Stimulated activated effector memory CD8-positive, alpha-beta T cell treated with anti-CD3 and anti-CD28 coated beads, Interleukin-12 subunit alpha, Interleukin-12 subunit beta, amount 100 ng/mL, for 72 hours (primary cell): ENCODE measurements at places on chromosomes 12 and 14.

DNA sequence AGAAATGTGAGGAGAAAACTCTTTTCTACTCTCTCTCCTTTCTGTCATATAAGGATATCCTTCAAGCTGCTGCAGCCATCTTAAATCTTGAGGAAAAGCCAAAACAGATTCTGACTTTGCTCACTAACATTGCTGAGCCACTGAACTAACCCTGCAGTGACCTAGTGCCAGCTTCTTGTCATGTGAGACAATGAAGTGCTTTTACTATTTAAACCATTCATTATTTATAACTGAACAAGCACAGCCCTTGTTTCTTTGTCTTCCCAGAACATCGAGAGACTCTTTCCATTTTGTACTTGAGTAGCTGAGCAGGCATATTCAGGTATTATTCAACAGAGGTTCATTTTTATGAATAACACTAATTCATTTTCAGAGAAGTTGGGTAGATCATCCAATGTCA lies 455.0 kb upstream of the TMPO start:
- DNase-seq = no peak

DNA sequence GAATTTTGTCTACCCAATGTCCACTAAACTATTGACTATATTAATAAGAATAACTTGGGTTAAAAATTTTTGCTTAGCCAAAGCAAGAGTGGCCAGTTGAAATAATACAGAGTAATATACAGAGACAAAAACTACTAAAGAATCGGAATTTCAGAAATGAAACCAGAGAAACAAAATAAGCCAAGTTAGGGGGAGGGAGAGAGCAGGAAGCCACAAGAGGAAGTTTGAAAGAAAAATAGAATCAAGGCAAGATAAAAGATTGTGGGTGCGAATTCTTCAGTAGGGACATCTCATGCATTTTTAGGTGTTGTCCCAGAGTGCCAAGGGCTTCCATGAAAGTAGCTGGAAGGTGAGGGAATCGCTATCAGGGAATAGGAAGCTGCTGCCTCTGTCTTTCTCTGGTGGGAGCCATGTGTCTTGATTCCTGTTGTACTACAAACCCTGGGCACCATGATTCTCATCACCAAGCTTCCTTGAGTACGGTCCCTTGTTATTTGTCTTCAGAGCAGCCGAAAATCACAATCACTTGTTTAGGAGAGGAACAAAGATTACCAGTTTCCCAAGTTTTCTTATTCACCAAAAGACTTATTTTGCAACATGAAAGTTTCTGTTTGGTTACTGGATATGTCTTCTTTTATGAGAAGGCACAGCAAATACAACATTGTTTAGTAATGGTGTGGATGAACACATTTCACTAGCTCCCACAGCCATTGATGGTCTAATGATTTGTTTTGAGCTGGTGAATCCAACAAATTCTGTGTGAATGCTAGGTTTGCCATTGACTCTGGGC lies 16.7 kb downstream of the NEUROD4 start:
- no peak for DNase-seq

DNA sequence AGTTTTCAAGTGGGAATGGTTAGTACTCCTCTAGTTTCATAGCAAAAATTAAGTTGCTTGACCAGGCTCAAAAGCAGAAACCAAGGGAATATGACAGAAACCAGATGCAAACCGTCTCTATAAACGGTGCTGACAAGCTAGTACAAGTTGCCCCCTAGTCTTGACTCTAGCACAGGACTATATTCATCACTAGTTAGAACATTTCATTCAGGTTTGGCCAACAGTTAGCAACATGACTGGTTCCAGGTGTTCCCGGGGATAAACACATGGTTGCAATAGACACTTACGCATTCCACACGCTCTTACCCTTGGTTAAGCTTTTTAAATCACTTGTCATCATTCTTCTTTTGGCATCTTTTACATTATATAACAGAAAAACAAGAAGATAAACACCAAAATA lies 103.6 kb downstream of the SCFD1 start:
- DNase-seq = no peak

DNA sequence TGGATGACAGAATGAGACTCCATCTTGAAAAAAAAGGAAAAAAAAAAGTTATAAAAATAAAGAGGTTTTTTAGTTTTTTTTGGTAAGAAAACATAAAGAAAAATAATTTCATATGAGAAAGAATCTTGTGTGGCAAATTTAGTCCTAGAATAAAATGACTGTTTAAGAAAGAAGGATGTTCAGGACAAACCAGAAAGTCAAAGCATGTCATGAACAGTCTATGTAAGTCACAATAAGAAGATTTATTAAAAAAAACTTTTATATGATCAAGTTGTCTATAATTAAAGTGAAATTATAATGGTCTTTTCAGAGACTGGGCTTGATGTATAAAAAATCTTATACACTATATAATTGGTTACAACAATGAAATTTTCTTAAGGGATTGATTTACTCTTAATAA lies 68.1 kb upstream of the HECTD1 start:
- no peak for DNase-seq

DNA sequence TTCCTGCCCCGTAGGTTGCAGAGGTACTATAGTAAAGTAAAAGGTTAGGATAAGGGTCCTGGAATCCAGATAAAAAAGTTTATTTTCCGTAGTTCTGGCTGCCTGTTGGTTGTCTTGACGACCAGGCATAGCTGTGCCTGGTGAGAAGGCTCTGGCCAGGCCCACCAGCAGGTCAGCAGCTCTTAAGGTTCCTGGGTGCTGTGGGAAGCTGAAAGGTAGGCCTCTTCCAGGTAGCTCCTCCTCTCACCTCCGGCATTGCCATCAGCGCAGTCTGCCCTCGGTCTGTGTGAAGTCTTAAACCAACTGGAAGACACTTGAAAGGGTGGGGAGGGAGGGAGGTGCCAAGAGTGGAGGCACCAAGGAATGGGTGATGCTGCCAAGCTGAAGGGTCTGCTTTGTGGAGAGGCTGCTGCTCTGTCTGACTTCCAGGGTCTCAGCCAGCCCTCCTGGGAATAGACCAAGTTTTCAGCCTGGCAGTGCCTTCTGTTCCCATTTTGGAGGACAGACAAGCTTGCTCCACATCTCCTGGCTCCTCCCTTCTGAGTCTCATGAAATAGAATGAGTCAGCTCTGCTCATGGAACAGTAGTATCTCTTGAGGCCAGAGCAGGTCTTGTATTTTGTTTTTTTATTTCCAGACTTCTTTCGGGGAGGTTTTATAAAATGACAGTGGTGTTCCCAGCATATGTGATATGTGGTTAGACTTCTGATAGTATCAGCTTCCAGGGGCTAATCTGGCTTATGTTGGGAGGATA lies 5.2 kb upstream of the ACADS start:
- no peak for DNase-seq

GRCh38 chr12:56229916-56230431 lies at the start of gene SLC39A5:
SLC39A5 (plus strand) TSS chr12:56230051; CDS start chr12:56231275, 1,224 bp downstream.
- no peak for DNase-seq

DNA sequence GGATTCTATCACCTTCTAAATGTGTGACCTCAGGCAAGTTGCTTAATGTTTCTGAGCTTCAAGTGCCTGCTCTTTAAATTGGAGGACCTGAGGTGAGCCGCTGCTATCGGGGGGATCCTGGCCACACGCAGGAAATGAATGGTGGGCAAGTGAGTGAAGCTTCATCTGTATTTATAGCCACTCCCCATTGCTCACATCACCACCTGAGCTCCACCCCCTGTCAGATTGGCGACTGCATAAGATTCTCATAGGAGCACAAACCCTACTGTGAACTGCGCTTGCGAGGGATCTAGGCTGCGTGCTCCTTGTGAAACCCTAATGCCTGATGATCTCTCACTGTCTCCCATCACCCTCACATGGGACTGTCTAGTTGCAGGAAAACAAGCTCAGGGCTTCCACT lies 158.6 kb upstream of the CCND2 start:
- DNase-seq = no peak

DNA sequence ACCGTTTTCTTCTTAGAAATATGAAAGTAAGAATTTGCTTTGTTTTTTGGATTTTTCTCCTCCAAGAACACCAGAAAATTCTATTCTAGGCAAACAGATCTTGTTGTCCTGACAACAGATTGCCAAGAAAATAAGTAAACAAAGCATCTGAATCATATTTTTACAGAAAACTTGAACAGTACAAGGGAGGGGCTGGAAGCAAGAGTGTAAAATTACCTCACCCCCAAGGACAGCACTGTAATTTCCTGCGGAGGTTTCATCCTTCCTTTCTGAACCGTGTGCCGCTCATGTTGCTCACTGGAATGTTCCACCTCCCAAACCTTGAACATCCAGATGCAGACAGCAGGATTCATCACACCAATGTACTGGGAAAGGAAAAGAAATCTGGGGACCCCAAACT lies 5.4 kb upstream of the CAMKK2 start:
- DNase-seq = no peak

- no peak for DNase-seq
Observed at GRCh38 chr12:112122823-112123690, 2.3 kb upstream of the TRAFD1 start.

GRCh38 chr12:83769151-83769550 lies 1082.4 kb downstream of the TMTC2 start:
- DNase-seq = no peak

- DNase-seq = no peak
Observed at GRCh38 chr12:68158432-68158831, 1.1 kb downstream of the IFNG start.

GRCh38 chr12:55847603-55848291 lies 5.0 kb upstream of the MMP19 start:
- DNase-seq = no peak

- DNase-seq = no peak
Observed at GRCh38 chr12:80837342-80837978, 100.3 kb downstream of the LIN7A start.

- no peak for DNase-seq
Observed at GRCh38 chr14:31828946-31829868, 247.9 kb upstream of the ARHGAP5 start.

GRCh38 chr14:100649173-100649519 lies 61.9 kb upstream of the BEGAIN start:
- no peak for DNase-seq

DNA sequence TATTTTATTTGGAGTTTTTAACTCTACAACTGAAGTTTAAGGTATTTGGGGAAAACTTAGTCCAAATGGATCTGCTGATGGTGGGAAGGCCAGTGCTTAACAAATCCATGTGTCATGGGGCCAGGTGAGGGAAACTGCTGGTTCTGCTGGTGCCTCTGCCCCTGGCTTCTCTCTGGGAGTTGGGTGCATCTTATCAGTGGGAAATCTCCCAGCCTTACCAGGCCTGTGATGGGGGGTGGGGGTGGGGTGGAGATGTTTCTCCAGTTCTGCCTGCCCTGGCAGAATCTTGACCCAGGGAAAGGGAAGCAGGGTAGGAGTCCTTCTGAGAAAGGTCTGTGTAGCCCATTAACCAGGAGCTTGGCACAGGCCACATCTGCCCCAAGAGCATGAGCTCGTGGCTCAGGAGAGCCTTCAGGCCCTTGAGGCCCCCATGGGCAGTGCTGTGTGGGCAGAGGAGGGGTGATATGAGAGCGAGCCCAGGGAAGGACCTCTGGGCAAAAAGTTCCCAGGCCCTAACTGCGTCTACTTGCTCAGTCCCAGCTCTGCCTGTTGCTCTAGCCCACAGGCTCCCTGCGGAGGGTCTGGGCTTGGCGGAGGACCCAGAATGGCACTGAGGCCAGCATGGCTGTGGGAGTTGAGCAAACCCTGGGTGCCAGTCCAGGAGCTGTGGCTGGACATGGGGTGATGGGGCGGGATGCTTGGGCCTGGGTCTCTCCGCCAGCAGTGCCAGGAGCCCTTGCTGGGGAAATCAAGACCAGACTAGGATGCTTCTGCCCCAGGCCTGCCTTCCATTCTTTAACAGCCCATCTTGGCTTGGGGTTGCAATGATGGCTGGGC lies 18.2 kb downstream of the VASH1 start:
- no peak for DNase-seq
